Cortex of kidney (tissue), 1 donor: ENCODE measurements at places on chromosomes 1 and 21.

GRCh38 chr1:116498789-116499628, 71.8 kb downstream of the CD58 start:
- DNase-seq: no peak

DNA sequence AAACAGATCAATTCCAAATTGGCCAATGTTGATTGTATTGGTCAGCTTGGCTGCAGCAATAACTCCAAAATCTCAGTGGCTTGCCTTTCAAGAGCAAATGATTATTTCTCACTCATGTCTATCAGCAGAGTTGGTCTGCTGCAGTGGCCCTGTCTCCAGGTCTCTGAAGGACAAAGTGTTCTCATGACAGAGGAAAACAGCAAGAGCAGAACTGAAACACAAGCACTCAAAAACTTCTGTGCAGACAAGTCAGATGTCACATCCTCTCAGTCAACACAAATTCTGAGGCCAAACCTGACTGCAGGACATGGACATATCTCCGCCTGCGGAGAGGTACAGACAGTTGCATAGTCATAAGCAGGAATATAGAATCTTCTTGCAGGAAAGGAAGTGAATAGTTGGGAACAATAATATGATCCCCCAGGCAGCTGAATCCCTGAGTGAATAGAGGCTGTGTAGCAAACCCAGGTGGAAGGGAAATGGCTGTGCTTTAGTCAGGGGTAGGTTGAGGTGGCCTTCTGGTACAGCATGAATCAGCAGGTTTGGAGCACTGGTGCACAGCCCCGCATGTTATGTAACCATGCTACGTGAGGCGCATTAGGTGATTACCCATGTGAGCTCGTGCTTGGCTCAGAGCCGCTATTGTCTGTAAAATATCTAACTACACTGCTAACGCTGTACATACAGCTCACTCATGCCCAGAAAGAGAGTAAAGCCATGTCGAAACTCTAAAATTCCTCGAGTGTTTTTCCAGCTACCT, 17.1 kb upstream of the UBE2U start:
- DNase-seq: no peak

DNA sequence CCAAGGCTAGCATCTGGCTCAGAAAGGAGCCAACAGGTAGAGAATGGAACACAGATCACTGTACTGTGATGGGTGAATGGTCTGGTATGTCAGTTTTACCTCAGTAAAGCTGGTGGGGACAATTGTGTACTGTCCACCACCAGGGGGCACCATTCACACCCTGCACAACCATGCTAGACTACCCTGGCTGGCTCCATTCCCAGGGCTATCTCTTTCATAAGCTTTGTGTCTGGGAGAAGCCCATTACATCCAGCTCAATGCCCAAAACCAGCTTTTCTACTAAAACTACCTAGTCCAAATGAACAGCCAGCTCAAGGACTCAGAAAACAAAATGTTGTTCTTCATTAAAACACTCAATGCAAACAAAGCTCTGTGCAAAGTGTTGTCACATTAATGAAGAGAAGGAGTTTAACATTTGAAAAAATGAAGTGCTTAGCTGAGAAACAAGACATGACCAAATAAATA, 62.0 kb upstream of the RASAL2 start:
- DNase-seq: no peak

DNA sequence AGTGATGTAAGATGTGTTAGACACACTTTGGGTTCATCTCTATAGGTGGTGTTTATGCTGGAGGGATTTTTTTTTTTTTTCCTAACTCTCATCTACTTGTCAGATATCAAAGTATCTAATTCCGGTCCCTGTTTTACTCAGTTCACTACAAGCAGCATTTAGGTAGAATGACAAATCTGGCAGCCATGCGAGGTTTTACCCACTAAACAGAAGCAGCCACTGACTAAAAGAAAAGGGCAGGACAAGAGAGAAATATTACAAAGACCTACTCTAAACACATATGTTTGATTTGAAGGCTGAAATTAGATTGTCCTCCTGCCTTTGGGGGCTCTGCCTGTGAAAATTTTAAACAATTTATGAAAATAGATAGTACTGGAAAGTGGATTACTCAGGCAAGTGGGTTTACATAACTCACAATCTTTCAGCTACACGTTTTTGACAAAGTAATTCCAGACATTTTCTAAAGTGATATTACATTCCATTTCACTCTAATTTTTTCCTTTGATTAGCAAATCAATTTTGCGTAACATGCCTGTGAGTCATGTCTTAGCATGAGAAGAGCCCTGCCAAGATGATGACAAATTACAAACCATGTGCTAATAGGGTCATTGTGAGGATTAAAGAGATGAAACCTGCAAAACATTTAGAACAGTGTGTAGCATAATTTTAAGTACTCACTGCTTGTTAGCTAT, 172.6 kb downstream of the PLA2G4A start:
- DNase-seq: no peak

DNA sequence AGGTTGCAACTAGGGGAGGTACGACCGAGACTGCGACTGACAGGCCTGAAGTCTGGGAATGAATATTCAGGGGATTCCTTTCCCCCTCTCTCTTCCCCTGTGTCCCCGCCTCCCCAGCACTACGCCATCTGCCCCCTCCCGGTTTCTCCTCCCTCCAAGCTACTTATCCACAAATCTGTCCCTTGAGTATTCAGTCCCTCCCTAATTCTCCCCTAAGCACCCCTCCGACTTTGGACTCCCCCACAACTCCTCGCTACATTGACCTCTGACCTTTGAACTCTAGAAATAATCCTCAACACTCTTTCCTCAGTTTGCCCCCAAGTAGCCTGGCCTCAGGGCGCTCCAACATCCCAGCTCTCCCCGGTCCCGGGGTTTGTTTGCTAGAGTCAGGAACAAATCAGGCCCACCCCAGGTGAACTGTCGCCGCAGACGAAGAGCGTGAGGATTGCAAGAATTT, 393 bp downstream of the LYSMD1 start:
- DNase-seq: no peak

GRCh38 chr1:182149411-182149965, 88.0 kb upstream of the ZNF648 start:
- no peak for DNase-seq

GRCh38 chr1:154212083-154212482, 6.0 kb upstream of the CFAP141 start:
- no peak for DNase-seq

DNA sequence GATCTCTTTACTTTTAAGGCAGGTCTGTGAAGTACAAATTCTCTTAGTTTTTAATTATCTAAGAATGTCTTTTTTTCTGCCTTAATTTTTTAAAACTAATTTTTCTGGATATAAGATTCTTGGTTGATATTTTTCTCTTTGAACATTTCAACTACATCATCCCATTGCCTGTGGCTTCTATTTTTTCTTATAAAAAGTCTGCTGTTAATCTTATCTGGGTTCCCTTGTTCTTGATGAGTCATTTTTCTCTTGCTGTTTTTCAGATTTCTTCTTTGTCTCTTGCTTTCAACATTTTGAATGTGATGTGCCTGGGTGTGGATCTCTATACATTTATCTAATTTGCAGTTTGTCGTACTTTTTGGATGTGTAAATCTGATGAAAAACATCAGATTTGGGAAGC, 525.2 kb upstream of the PBX1 start:
- no peak for DNase-seq

- DNase-seq: no peak
Observed at GRCh38 chr1:56289260-56289659, 290.1 kb downstream of the PLPP3 start.
